KBM-7 (cell line): ENCODE measurements at places on chromosomes 5 and 9.

DNA sequence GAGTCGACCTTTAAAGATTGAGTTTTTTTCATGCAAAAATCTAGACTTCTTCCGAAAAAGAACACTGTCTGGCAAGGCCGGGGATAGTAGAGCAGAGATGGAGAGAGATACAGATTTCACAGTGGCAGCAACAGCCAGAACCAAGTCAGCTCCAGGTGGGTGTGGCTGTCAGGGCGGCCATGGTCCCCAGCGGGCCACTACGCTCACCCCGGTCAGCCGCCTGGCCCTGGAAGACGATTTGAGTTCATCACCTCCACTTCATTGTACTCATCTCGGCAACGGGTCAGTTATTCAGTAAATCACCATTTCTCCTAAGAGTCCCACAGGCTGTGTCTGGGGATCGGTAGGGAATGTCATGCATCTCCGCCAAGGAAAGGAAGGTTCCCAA is 53.0 kb downstream of the ZNF354C start:
- no peak for DNase-seq

- no peak for DNase-seq
Measured at GRCh38 chr5:83654427-83654994, 66.1 kb downstream of the HAPLN1 start.

DNA sequence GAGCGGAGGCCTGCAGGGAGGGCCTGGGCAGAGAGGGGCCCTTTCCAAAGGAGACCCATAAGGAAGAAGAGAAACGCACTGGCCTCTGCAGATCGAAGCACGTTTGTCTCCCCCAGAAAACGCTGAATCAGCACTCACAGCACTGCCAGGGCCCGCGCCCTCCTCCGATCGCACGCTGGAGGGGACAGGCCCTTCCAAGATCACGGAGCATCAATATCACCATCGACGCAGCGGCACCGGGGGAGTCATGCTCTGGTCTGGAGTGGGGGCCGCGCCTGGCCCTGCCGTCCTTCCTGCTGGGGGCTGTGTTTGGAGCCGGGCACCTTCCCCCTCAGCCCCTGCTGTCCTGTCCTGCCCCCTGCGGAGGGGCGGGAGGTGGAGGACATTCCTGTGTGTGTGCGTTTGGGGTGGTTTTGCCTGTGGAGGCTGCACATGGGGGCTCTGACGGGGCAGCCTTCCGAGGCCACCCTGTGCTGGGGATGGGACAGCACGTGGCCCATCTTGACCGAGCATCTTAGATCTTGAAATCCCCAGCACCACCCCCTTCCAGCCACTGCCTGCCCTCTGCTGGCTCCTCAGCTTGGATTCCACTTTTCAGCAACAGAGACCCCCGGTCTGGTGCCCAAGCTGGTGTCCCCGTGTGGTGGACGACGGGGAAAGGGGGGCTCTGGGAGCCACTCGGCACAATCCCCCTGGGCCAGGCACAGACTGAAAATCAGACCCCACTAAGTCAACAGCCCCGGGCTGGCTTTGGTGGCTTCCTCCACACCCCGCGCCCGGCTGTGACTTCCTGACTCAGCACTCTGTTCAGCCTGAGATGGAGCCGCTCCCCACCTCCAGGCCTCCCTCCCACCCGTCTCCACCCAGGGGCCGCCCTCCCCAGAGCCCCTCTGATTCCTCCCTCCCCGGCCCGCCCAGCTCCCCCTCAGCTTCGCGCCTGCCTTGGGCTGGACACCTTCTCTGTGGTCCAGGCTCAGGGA is 8.3 kb downstream of the TMEM250 start:
- DNase-seq: no peak

DNA sequence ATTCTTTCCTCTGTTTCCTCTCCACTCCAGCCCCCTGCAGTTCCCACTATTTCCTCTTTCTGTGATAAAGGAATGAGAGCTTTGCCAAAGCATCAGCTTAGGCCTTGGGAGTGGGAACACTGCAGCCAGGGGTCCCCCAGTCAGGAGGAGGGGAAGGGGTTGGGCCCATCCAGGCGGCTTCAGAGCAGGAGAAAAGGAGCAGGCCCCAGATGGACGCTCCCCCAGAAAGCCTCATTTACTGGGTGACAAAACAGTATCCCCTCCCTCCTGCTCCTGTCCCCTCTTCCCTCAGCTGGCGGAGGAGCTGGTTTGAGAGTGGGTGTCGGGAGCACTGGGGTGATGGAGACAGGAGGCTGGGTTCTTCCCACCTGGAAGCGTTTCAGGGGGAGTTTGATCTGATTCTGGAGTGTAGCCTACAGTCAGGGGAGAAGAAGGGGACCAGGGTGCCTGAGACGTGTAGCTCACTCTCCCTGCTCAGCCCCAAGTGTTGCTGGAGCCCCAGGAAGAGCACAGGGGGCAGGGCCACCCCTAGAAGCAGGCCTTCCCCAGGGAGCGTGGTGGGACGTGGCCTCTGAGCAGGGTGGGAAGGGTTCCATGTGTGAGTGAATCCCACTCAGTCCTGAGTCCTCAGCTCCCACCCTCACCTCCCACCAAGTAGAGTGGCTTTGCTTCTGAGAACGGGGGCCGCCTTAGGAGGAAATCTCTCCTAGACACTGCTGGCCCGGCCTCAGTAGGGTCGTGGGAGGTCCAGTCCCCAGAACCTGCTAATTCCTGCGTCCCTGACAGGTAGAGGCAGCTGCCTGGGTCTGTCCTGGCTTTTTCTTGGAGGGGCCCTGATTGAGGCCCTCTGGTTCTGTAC is 173.1 kb downstream of the CACNA1B start:
- DNase-seq: no peak

GRCh38 chr9:13550519-13550918 is 271.0 kb upstream of the MPDZ start:
- no peak for DNase-seq

- DNase-seq: no peak
Measured at GRCh38 chr9:97484134-97484533, 17.3 kb upstream of the TMOD1 start.

DNA sequence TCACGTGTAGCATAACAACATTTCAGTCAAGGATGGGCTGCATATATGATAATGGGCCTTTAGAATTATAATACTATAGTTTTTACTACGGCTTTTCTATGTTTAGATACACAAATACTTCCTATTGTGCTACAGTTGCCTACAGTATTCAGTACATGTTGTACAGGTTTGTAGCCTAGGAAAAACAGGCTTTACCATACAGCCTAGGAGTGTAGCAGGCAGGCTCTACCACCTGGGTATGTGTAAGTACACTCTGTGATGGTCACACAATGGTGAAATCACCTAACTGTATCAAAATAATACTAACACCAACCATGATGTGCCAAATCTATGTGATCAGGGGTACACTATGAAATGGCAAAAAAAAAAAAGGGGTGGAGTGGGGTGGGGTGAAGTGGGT is 372.9 kb downstream of the ARL15 start:
- no peak for DNase-seq
